SJSA1 (cell line): ENCODE measurements at places on chromosomes 7 and 10. TPM values are rescaled to one million over a fixed set of nuclear protein-coding genes. Genes with fewer than 3 reads are reported as not detected.

GRCh38 chr7:29684787-29685650 is 121.3 kb upstream of the WIPF3 start:
- H3K27ac ChIP-seq = peak overlapping the region; percentile 79
- peaks cover 3% of the 10 kb centered on the region; the same call in 1 of the 2 replicates for H3K36me3 ChIP-seq
- H3K4me3 ChIP-seq = peak overlapping the region; percentile 89
- no peaks in the 10 kb centered on the region for H3K27me3 ChIP-seq

GRCh38 chr10:22022257-22023032 is 18.9 kb upstream of the DNAJC1 start:
- H3K27me3 ChIP-seq = no peaks in the 10 kb centered on the region; the same call in 1 of the 2 replicates
- no peaks in the 10 kb centered on the region for H3K4me1 ChIP-seq
- H3K27ac ChIP-seq = no peak overlapping the region
- no peak overlapping the region for H3K4me3 ChIP-seq

- H3K4me3 ChIP-seq = no peak within 1 kb of the TSS
- H3K36me3 ChIP-seq = no peaks in the 10 kb centered on the region
- DNase-seq = no peak
These were observed at the start of gene SEMA3E for GRCh38 chr7:83648464-83649241. Gene SEMA3E, minus strand, starts transcription at chr7:83649139.

GRCh38 chr10:79407811-79408795 is 37.3 kb downstream of the ZCCHC24 start:
- H3K27ac ChIP-seq = no peak overlapping the region
- DNase-seq = peak; percentile 54
- peaks cover 28% of the 10 kb centered on the region for H3K36me3 ChIP-seq
- peaks cover 53% of the 10 kb centered on the region for H3K4me1 ChIP-seq
- H3K4me3 ChIP-seq = no peak overlapping the region

GRCh38 chr7:105806592-105807447 is 69.6 kb downstream of the ATXN7L1 start:
- H3K36me3 ChIP-seq = no peaks in the 10 kb centered on the region
- H3K27me3 ChIP-seq = no peaks in the 10 kb centered on the region
- peaks cover 22% of the 10 kb centered on the region for H3K4me1 ChIP-seq

GRCh38 chr10:20181434-20181833 is 365.2 kb downstream of the PLXDC2 start:
- no peak overlapping the region for H3K4me3 ChIP-seq
- no peaks in the 10 kb centered on the region for H3K27me3 ChIP-seq
- H3K4me1 ChIP-seq = no peaks in the 10 kb centered on the region
- no peak for DNase-seq
- no peak overlapping the region for H3K27ac ChIP-seq

- no peak overlapping the region for H3K27ac ChIP-seq
- H3K4me1 ChIP-seq = no peaks in the 10 kb centered on the region
- DNase-seq = no peak
- no peaks in the 10 kb centered on the region for H3K27me3 ChIP-seq
These were observed 282.3 kb upstream of the SHH start for GRCh38 chr7:156094350-156095146.

DNA sequence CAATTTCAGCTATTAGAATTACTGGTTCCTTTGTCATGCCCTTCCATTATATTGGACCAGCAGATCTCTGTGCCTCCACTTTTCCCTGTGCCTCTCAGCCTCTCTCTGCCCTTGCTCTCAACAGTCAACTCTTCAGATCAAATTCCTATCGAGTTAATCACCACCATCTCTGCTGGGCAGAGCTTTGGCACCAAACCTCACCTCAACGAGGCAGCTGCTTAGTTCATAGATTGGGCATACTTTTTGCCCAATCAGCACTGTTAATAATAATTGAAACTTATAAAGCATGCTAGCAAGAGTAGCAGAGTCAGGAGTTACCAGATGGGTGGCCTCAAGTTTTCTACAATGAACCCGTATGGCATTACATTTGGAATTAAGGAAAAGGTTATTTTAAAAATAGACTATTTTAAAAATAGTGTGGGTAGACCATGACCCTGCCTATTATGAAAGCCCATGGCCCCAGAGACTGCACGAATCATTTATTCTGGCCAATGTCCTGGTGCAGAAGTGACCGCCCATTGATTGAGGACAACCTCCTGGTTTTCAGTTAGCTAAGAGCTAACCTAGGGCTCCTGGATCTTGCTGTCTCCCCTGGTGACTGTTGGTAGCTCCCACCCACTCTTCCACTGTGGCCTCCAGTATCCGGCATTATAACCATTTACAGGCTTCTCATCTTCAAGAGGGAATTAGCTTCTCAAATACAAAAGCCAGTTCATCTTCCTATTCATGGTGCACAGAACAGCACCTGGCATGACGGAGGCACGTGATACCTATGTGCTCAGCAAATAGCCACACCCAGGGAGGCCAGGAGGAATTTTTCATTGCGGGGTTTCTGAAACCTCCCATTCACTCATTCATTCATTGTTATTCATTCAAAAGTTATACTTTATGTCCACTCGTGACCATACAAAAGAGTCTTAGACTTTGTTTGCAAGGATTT is 265.4 kb downstream of the INHBA start:
- H3K27me3 ChIP-seq = no peaks in the 10 kb centered on the region
- H3K36me3 ChIP-seq = no peaks in the 10 kb centered on the region
- H3K27ac ChIP-seq = no peak overlapping the region
- H3K4me3 ChIP-seq = no peak overlapping the region
- peaks cover 10% of the 10 kb centered on the region for H3K4me1 ChIP-seq

DNA sequence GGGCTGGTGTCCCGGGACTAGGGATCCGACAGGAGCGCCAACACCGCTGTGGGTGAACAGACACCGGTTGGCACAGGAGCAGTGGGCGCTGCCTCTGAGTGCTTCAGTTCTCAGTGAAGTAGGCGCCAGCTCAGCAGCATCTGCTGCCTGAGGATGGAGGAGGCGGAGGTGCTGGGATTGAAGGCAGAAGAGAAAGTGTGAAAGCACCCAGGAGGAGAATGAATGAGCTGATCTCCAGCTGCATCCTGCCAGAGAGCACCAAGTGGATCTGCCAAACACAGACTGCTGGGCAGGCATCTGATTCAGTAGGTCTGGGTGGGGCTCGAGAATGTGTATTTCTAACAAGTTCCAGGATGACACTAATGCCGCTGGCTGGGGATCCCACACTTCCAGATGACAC is 74.5 kb downstream of the LANCL2 start:
- H3K27me3 ChIP-seq = no peaks in the 10 kb centered on the region
- H3K4me3 ChIP-seq = no peak overlapping the region
- DNase-seq = no peak
- no peaks in the 10 kb centered on the region for H3K36me3 ChIP-seq
- no peak overlapping the region for H3K27ac ChIP-seq

GRCh38 chr10:29160150-29160617 is 128.7 kb upstream of the LYZL1 start:
- peak overlapping the region; percentile 78 for H3K27ac ChIP-seq
- H3K36me3 ChIP-seq = no peaks in the 10 kb centered on the region
- H3K4me3 ChIP-seq = no peak overlapping the region
- peak; percentile 88 for DNase-seq

DNA sequence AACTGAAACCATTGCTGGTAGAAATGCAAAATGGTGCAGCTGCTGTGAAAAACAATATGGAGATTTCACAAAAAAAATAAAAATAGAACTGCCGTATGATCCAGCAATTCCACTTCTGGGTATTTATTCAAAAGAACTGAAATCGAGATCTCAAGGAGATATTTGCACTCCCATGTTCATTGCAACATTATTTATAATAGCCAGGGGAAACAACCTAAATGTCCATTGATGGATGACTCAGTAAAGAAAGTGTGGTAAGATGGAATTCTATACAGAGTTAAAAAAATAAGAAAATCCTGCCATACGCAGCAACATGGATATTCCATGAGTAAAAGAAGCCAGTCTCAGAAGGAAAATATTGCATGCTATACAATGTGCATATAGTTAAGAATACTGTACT is 290.6 kb upstream of the GHITM start:
- no peak overlapping the region for H3K27ac ChIP-seq
- no peaks in the 10 kb centered on the region for H3K27me3 ChIP-seq
- H3K4me1 ChIP-seq = no peaks in the 10 kb centered on the region

DNA sequence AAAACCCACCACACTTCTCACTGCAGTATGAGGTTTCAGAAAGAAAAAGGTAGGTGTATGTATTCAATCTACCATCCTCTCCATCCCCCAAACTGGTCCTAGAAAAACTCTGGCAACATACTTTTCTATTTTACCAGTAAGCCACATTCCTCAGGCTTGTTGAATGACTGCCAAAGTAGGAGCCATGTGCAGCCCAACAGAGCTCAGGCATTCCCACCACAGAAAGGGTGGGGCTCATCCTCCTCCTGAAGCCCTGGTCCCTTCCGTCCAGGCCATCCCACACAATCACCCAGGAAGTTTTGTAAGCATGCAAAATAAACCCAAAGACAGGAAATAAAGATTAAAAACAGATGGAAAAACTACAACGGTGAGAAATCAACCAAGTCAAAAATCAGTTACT is 57.2 kb downstream of the MAD1L1 start:
- H3K27ac ChIP-seq = peak overlapping the region; percentile 53
- peaks cover 28% of the 10 kb centered on the region for H3K4me1 ChIP-seq
- DNase-seq = peak; percentile 88
- no peaks in the 10 kb centered on the region for H3K27me3 ChIP-seq
- H3K4me3 ChIP-seq = no peak overlapping the region

GRCh38 chr10:112589081-112589480 is 142.1 kb downstream of the VTI1A start:
- H3K4me3 ChIP-seq = no peak overlapping the region
- H3K36me3 ChIP-seq = no peaks in the 10 kb centered on the region
- no peak for DNase-seq
- no peaks in the 10 kb centered on the region for H3K27me3 ChIP-seq

DNA sequence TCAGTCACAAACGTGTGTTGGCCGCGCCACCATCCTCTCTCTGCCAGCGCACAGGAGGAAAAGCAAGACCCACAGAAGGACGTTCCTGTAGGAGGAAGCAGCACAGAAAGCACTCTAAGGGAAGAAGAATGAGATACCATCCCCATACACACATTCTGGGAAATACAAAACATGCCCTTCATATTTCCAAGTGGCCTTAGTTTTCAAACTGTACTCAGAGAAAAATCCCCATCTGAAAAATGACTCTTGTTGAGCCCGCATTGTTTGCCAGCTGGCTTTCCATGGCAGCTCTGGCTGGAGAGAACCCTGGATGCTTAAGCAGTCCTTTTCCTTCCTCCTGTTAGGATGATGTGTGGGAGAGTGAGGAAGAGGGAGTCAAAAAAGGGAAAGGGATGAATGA is 33.1 kb downstream of the MTURN start:
- DNase-seq = no peak
- H3K36me3 ChIP-seq = no peaks in the 10 kb centered on the region
- H3K4me3 ChIP-seq = no peak overlapping the region
- H3K27me3 ChIP-seq = no peaks in the 10 kb centered on the region
- peaks cover 66% of the 10 kb centered on the region for H3K4me1 ChIP-seq
- no peak overlapping the region for H3K27ac ChIP-seq

DNA sequence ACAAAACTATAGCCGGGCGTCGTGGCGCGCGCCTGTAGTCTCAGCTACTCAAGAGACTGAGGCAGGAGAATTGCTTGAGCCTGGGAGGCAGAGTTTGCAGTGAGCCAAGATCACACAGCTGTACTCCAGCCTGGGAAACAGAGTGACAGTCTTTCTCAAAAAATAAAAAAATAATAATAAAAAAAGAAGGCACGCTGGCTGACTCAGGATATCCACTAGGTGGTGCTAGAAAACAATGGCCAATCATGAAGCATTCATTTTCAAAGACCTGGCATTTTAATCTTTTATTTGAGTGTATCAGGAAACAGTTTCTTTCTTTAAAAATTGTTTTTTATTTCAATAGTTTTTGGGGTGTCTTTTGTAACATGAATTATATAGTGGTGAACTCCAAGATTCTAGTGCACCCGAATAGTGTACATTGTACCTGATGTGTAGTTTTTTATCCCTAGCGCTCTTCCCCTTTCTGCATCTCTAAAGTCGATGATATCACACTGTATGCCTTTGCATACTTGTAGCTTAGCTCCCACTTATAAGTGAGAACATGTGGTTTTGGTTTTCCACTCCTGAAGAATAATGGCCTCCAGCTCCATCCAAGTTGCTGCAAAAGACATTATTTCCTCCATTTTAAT is 88.6 kb downstream of the LYZL1 start:
- H3K27ac ChIP-seq = no peak overlapping the region
- DNase-seq = no peak
- H3K36me3 ChIP-seq = no peaks in the 10 kb centered on the region

DNA sequence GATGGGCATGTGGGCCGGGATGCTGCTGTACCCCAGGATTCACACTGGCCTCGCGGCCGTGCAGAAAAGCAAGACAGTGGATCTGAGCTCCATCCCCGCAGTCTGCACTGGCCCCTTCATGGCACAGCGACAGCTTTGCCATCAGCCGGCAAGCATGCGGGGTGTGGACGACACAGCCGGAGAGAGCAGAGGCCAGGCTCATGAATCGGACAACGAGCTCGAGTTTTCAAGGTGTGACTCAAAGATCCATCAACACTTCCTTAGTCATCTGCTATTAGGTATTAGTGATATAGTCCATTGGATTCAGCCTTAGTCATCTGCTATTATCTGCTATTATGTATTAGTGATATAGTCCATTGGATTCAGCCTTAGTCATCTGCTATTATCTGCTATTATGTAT is 254.7 kb downstream of the KLF6 start:
- H3K27ac ChIP-seq = no peak overlapping the region
- H3K36me3 ChIP-seq = no peaks in the 10 kb centered on the region
- no peak for DNase-seq
- no peak overlapping the region for H3K4me3 ChIP-seq
- H3K27me3 ChIP-seq = no peaks in the 10 kb centered on the region

- H3K36me3 ChIP-seq = peaks cover 14% of the 10 kb centered on the region
- no peaks in the 10 kb centered on the region for H3K27me3 ChIP-seq
- DNase-seq = no peak
- H3K4me1 ChIP-seq = no peaks in the 10 kb centered on the region
These were observed 96.6 kb downstream of the MKLN1 start for GRCh38 chr7:131424219-131424822.

- H3K27me3 ChIP-seq = no peaks in the 10 kb centered on the region
- H3K4me3 ChIP-seq = no peak overlapping the region
- peaks cover 80% of the 10 kb centered on the region for H3K36me3 ChIP-seq
- peaks cover 6% of the 10 kb centered on the region; the same call in 1 of the 2 replicates for H3K4me1 ChIP-seq
These were observed 12.0 kb downstream of the MTG1 start for GRCh38 chr10:133405844-133406527.

DNA sequence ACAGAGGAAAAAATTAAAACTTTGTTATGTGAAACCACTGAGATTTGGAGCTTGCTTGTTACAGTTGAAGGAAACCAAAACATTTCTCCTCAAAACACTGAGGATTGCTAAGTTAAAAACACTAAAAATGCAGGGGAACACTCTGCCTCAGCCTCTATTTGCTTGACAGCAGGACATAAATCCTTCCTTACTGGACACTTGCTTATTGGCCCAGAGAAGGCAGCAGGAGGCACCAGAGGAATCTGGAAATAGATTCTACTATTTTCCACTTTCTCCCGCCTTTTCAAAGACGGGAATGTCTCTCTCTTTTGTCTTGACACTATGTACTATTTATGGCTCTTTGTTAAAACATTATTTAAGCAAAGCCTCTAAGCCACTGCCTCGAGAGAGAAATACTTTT is 67.9 kb downstream of the MTURN start:
- H3K36me3 ChIP-seq = no peaks in the 10 kb centered on the region
- H3K27me3 ChIP-seq = no peaks in the 10 kb centered on the region
- DNase-seq = no peak
- H3K4me1 ChIP-seq = peaks cover 11% of the 10 kb centered on the region
- H3K27ac ChIP-seq = no peak overlapping the region
- no peak overlapping the region for H3K4me3 ChIP-seq

The RNF32 gene
- 0.18 TPM in 1 of 2 replicates, not detected in the other for total RNA-seq

The AKR1B15 gene
- total RNA-seq = 2.6 TPM in 1 of 2 replicates, not detected in the other

The HOXA11 gene
- 4.4 and 5.9 TPM in 2 replicates for total RNA-seq

The LRMDA gene
- total RNA-seq = not detected in 2 replicates

The LYZL2 gene
- total RNA-seq = not detected in 2 replicates
